ENCODE measurements at places on chromosomes 11 and 22.

DNA sequence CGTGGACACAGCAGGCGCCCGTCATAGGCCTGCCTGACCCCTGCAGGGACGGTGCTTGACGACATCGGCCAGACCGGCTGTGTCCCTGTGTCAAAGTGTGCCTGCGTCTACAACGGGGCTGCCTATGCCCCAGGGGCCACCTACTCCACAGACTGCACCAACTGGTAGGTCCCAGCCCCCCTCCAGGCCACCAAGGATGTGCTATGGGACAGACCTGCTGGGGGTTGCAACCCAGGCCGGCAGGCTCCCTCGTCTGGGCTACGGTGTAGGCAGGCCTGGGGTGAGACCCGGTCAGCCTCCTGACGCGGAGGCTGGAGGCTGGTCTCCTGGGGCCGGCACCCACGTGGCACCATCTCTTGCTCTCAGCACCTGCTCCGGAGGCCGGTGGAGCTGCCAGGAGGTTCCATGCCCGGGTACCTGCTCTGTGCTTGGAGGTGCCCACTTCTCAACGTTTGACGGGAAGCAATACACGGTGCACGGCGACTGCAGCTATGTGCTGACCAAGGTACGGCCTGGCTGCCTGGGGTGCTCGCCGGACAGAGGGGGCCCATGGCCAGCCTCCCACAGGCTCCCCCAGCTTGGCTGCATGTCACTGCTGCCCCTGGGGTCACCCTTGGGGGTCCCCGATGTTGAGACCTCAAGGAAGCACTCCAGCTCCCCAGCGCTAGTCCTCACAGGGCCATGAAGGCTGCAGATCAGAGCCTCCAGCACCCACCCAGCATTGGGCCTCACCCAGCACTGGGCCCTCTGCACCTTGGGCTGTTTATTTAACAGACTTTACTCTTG, 7.7 kb downstream of the MUC5AC start:
- DNase-seq = no peak

GRCh38 chr22:31244943-31245451, 32.9 kb downstream of the LIMK2 start:
- no peak for DNase-seq

DNA sequence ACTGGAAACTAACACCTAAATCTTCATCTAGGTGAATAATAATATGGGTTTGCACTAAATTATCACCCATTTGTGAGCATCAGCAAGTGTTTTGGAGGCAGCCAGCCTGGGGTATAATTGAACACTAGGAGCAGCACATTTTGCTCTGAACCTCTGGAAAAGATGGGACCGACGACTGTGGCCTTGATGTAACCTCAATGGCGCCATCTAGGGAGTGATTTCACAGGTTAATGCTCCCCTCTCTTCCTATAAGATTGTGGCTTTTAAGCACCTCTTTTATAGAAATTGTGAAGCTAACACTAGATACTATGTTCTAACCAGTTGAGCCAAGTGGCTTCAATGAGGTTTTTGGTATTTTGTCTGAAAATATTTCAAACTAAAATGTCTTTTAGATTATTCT, 203.7 kb downstream of the NELL1 start:
- DNase-seq = no peak

GRCh38 chr11:28117712-28118111, 9.5 kb downstream of the METTL15 start:
- DNase-seq = no peak

GRCh38 chr11:27456140-27456794, 16.3 kb downstream of the LGR4 start:
- no peak for DNase-seq

- no peak for DNase-seq
These were observed 197.5 kb downstream of the DBX1 start for GRCh38 chr11:19962801-19963175.

DNA sequence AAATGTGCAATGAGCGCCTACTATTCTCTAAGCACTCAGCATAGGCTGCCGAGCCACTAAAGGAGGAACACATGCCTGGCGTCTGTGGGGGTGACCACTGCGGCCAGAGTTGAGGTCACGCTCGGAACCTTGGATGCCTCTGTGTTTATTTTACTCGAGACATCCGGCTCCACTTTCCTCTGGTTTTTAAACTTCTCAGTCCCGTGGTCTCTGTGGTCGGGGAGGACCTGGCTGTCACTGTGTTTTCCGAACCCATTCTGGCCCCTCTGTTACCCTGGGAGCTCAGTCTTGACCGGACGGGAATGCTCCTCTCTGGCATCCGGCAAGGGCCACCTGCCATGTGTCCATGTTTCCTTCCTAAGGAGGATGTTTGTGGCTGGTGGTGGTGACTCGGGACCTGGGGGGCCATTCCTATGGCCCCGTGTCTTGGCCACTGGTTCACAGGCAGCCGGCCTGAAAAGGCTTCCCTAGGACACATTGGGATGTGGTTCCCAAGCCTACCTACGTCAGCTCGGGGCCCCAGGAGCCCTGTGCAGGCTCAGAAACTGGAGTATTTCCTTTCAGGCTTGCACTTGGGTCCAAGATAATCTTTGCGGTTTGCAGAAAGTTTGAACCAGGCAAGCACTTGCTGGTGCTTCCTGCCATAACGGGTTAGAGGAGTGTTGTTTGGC, 46.7 kb upstream of the PARVG start:
- no peak for DNase-seq

DNA sequence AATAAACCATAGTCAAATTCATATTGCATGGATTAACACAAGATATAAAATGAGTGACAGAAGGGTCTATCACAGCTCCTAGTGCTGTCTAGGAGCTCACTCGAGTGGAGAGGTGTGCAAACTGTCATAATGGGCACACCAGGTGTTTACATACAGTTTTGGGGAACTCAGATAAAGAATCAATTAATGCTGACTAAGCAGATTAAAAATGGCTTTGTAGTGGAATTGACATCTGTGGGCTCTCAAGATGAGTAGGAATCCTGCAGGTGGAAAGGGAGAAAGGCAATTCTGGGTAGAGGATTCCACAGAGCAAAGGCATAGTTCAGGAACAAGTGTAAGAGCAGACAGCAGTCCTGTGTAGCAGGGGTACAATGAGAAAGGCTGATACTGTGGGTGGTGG, 496.2 kb upstream of the CCDC90B start:
- no peak for DNase-seq

DNA sequence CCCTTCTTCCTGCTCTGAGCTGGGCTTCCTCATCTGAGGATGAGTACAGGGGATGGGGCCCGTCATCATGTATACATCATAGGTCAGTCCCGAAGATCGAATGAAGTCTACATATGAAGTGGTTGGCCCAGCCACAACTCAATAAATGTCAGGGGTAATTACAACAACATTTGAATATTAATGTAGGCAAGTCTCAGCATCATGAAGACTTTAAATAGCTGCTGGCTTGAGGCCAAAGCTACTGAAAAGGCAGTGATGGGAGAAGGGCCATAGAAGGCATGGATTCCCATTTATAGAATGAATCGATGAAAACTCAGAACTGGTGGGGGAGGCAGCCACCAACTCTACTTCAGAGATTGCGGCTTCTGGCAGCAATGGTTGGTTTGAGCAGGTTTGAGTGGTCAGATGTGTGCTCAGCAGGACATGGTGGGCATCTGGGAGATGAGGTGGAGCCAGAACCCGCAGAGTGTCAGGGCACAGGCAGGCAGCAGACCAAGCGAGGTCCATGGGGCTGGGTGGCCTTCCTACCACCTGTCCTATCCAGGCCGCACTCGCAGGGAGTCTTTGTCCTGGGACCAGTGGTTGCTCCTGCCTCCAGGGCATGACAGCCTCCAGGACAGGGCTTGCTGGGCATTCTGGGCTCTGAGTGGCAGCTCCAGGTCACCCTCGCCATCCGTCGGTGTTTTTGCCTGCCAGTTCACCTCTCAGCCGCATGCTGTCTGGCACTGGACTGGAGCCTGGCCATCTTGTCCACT, 919.1 kb downstream of the TBC1D22A start:
- no peak for DNase-seq

- no peak for DNase-seq
These were observed 370.9 kb downstream of the TBC1D22A start for GRCh38 chr22:47133061-47133969.

GRCh38 chr11:121105063-121105480, 4.0 kb downstream of the TECTA start:
- no peak for DNase-seq

DNA sequence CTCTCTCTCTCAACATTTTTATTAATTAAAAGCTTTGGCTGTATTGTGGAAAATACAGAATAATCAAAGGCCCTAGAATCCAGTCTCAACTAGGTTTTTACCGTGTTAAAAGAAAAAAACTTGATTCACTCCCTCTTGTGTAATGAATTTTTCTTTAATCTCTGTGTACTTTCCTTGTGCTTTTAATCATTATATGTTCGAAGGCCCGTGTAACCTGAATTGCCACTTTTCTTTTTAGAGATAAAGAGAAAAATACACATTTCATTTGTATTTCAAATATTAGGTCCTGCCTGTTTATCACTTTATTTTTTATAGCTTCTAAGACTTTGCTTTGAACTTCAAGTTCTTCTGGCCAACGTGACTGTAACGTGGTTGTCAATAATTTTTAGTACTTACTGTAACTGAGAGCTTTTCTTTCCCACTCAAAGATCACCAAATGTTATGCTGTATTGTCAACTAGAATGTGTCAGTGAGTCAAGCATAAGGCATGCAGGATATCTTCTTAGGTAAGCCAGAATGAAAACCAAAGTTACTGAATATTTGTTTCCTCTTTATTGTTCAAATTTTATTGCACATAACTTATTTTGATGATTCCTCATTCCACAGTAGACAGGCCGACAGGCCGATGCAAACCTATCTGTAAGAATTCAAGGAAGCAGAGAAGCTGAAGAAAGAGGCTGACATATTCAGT, 23.3 kb upstream of the FAR1 start:
- no peak for DNase-seq

GRCh38 chr11:123597859-123598258, 56.6 kb downstream of the SCN3B start:
- DNase-seq = no peak

- no peak for DNase-seq
These were observed 19.4 kb upstream of the P2RY2 start for GRCh38 chr11:73198677-73199076.

DNA sequence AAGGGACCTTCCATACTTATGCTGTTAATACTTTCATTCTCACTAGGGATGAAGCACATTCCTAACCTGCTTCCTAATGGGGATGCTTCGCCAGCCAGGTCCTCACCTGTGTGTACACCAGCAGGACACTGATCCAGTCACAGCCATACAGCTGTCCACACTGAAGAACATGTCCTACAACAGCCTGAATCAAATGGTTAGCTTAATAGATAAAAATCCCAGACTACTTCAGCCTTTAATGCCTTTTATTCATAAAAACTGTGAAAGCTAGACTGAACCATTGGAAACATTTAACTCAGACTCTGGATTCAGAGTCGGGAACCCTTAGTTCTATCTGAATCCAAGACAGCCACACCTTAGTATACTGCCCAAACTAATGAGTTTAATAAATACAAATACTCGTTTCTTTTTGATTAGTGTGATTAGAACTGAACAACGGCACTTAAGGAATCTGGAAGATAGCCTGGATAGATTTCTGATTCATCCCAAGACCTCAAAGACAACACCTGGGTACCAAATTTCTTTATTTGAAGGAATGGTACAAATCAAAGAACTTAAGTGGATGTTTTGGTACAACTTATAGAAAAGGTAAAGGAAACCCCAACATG, 3.3 kb downstream of the FTH1 start:
- DNase-seq = no peak
